ENCODE measurements at places on chromosomes 11 and 22.
A peak's percentile ranks its signal among the peaks of the same experiment; 100 is the strongest.

DNA sequence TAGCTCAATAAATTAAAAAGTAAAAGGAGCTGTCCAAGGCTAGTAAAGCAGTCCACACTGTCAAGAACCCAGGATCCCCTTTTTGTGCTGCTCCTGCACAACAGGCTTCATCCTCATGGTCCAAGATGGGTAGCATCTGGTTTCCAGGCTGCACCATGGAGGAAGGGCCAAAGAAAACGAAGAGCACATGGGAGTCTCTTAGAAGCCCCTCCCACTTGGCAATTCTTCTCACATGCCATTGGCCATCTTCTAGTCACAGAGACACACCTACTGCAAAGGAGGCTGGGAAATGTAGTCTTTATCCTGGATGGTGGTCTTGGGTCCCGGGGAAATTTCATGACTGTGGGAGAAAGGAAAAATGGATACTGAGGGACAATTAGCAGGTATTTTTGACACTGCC lies 37.8 kb downstream of the PRR5L start:
- no peak for DNase-seq

- no peak for DNase-seq
Measured at GRCh38 chr11:101215069-101215468, 85.5 kb upstream of the PGR start.

DNA sequence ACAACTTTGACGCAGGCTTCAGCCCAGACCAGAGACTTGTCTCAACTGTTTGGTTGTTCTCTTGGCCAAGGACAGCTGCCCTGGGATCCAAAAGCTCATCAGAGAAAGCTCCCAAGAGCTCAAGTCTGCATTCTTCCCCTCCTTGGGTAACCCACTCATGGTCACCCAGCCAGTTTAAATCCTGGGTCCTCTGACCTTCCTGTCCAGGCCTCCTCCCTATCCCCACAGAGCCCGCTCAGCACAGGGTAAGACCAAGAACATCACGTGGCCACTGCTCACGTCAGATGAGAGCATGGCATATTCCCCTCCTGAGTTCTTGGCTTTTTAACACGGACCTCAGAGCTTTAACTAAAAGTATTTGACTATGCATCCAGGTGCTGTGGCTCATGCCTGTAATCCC lies 25.8 kb downstream of the TSKU start:
- no peak for DNase-seq

DNA sequence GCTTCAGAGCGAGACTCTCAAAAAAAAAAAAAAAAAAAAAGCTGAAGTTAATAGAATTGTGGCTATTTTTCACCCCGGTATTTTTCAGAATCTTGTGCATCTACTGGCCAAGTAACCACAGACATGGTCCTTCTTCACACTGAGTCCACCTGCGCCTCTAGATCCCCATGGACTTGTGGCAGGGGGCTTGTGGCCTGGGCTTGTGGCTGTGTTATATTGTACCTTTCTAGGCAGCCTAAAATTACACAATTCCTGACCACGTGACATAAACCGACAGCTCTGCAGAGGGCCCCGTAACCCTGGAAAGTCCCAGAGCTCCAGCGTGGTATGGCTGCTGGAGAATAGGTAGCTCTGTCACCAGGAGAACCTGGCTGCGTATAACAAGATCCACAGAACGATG lies 10.9 kb upstream of the NAALADL1 start:
- no peak for DNase-seq

- no peak for DNase-seq
Measured at GRCh38 chr11:106331176-106331575, 253.7 kb downstream of the AASDHPPT start.

DNA sequence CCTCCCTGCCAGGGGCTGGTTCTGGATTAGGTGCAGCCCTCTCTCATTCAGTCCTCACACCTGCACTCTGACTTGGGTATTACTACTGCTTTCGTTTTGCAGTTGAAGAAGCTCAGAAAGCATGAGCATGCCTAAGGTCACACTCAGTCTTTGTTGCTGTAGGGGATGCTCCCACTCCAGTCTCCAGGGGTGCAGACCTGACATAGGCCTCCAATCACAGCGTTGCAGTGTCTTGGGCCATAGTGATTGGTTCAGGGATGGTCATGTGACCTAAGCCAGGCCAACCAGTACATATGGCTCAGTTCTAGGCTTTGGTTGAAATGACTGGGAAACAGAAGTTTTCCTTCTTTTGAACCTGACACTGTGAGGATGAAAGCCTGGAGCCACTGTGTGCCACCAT lies 61.7 kb downstream of the FBXO7 start:
- no peak for DNase-seq

DNA sequence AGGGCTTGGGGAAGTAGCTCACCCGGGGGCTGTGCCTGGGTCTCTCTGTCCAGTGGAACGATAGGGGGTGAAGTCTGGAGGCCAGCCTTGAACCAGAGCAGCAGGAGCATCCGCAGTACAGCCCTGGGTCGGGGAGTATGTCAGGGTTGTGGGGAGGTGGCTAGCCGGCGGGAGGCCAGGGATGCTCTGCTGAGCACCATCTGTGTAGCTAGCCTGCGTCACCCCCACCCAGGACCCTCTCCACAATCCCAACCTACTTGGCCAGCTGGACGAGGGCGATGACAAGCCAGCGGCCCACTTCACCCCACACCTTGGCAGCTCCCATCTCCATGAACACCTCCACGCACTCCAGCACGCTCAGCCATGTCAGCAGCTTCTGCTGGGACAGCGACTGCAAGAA lies 2.2 kb downstream of the PEX16 start:
- DNase-seq = no peak

DNA sequence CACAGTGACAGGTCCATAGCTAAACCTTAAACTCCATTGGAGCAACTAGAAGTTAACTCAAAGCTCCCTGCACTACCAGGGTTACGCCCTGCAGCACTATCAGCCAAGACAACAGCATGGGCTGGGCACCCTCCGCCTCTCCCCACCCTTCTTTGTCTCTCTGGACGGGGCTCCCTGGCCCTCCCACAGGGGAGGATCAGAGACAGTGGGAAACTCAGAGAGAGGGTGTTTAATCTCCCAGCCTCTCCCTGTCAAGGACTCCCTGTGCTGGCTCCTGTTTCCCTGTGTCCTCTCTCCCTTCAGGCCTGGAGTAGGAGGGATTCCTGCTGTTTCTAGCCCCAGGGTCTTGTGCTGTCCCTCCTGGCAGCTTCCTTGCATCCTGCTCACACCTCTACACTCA lies 56.9 kb upstream of the CSNK2A3 start:
- no peak for DNase-seq

- no peak for DNase-seq
Measured at GRCh38 chr11:102591160-102591718, 33.9 kb downstream of the MMP20 start.

- no peak for DNase-seq
Measured at GRCh38 chr11:131838016-131838415, 467.6 kb downstream of the NTM start.

DNA sequence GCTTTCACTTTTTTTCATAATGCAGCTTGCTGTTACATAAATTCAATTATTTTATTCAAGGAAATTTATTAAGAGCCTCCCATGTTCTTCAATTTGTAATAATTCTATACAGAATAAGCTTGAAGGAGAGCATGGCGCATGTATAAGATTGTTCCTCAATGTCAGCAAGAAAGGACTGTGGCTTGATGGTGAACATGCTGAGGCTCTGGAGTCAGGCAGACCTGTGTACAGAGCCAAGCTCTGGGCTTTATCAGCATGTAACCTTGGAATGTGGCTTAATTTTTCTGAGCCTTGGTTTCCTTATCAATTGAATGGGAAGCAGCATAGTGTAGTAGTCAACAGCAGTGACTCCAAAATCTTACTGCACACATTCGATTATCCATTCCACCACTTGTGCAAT lies 92.4 kb downstream of the JRKL start:
- DNase-seq = no peak

DNA sequence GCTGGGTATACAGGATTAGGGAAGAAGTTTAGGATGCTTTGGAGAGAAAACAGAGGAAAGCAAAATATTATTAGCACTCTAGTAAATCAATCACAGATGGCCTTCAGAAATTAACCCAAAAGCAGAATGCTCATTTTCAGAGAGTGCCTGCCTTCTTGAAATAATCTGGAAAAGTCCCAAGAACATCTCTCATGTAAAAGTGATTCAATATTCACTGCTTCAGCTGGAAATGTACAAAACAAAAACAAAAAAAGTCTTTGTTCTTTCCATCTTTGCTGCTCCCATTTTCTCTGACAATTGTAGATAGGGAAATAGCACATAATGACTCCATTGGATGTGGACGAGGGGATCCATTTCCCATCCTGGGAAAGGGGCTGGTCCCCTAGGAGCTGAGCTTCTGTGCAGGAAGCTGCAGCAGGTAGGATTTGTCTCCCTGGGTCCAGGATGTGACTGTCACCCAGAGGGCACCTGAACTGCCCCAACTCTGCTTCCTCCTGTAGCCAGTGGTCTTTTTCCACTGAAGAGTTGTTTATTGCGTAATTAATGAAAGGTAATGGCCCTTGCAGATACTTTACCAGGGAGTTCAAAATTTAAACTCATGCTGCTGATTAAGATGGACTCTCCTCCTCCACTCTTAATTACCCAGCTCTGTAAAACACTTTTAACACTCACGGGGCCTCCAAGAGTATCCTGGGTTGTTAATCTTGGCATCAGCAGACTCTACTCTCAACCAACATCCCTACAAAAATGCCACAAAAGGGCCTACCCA lies 57.9 kb downstream of the SC5D start:
- no peak for DNase-seq

DNA sequence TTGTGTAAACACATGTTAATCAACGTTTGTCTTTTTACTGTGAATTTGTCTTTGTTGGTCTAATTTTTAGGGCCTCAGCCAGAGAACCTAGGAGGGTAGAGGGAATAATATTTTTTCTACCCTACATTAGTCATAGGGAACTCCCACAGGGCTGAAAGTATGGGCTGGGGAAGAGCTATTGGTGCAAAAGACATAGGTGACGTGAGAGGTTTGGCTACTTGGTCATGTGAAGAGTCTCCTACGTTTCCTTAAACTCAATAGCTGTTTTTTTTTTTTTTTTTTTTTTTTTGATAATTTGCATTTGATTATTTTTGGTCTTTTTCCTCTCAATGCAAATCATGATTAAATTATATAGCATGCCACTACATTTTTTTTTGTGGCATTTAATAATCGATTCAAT lies 15.9 kb upstream of the MMP7 start:
- DNase-seq = no peak

- peak; percentile 85 for DNase-seq
Measured at GRCh38 chr11:13098063-13098462, 88.9 kb downstream of the RASSF10 start.

GRCh38 chr11:8685820-8686219 lies 3.2 kb downstream of the RPL27A start:
- DNase-seq = no peak

GRCh38 chr11:16613262-16613511 lies 125.3 kb upstream of the C11orf58 start:
- DNase-seq = no peak

DNA sequence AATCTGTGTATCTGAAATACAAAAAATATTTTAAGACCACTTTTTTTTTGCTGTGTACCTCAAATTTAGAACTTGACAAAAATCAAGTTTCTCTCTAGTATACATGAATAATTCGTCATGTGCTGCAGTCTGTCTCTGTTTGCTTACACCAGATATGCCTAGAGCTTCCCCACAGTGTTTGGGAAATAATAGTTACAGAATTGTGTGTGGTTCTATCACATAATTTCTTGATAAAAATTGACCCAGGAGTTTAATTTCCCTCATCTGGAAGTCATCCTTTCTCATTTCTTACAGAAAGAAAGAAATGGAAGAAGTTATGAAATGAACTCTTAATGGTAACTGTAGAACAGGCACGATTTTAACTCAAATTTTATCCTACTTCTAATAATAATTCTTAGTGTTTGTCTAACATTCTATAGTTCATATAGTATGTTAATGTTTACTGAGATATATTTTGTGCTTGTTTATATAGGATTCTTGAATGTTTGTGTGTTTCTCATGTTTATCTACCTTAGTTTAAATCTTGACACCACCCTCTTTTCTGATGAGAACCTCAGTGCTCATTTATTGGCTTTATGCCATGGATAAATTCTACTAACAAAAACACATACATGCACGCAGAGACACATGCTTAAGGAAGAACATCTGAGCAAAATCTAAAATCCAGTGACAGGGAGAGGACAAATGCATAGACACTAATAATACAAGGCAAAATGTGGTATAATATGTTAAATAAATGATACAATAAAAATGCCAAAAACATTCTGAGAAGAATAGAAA lies 61.4 kb upstream of the CTSC start:
- DNase-seq = no peak

- peak; percentile 69 for DNase-seq
Measured at GRCh38 chr11:85718991-85719807, 33.2 kb upstream of the CCDC89 start.

- DNase-seq = no peak
Measured at GRCh38 chr11:61569701-61570100, 11.2 kb downstream of the SYT7 start.

GRCh38 chr22:28237112-28237511 lies 318.1 kb upstream of the PITPNB start:
- no peak for DNase-seq
